ENCODE measurements at places on chromosomes 12 and 14.

DNA sequence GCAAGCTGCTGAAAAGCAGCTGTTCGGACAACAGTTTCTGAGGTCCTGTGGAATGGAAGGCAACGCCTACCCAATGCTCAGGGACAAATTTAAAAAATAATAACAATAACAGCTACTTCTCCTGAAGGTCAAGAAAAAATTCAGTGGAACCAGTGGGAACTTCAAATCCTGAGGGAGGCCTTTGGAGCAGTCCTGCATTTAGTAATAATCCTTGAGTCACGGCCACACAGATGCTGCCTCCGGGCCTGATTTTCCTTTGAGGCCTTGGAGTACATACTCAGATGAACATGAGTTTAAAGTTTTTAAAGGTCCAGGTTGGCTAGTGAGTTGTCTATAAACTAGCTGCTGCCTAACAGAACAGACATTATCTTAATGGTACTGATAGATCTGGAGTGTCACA lies 268.0 kb downstream of the MSRB3 start:
- no peak for DNase-seq

DNA sequence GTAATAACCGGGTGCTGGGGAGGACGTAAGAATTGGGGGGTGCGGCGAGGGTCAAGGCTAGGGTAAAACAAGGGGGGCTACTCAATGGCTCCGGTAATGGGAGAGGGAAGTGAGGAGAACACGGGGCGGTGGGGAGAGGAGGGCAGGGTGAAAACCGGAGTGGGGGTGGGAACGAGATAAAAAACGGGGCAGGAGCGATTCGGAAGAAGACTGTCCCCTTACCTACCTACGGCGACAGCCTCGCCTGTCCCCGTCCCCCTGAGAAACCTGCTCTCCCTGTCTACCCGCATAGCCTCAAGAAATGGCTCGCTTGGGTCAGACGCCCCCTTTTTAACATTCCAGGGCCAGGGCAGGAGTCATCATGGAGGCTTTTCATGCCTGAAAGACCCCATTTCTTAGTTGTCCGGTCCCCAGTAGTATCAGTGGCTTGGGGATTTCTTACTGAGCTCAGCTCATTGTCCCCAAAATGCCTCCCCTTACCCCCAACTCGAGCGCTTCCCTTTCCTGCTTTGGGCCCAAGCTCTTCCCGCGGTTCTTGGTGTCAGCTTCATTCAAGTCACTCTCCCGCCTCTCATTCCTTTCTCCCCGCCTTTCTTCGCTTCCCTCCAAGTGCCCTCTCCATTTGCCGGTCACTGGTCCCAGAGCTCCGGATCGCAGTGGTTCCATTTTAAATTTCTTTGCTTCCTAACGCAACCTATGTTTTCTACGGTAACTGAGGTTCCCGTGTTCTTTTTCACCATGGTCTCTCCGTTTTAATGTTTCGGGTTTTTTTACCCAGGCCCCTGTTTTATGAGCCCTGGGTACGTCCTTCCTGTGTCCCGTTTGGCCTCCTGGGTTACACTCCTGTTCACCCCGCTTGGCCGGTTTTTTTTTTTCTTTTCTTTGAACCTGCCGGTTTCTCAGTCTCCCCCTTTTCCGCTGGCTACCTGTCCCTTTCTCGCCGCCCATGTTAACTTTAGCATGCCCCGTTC lies 1.2 kb upstream of the WSB2 start:
- DNase-seq, result no peak

DNA sequence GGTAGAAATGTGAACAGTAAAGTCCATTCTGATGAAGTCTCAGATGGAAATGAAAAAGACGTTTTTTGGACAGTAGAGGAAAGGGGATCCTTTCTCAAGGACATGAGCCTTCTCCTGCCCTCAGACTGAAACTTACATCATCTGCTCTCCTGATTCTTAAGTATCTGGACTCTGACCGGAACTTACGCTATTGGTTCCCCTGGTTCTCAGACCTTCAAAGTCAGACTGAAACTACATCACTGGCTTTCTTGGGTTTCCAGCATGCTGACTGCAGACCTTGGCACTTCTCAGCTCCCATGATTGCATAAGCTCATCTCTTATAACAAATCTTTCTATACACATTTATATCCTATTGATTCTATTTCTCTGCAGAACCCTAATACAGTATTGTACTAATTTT lies 291.0 kb downstream of the SNAPC1 start:
- DNase-seq, result no peak

DNA sequence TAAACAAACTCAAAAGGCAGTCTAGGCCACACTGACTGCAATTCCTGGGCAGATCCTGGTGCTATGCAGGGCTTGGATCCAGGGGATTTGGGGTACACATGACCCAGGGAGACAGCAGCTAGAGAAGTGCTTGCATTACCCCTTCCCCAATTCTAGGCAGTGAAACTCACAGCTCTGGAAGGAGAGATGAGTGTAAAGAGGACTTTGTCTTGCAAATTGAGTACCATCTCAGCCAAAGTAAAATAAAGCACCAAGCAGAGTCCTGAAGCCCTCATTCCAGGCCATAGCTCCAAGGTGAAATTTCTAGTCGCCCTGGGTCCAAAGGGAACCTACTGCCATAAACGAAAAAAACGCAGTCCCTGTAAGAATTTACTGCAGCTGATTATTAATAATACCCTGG lies 644.9 kb upstream of the FLRT2 start:
- DNase-seq, result no peak

DNA sequence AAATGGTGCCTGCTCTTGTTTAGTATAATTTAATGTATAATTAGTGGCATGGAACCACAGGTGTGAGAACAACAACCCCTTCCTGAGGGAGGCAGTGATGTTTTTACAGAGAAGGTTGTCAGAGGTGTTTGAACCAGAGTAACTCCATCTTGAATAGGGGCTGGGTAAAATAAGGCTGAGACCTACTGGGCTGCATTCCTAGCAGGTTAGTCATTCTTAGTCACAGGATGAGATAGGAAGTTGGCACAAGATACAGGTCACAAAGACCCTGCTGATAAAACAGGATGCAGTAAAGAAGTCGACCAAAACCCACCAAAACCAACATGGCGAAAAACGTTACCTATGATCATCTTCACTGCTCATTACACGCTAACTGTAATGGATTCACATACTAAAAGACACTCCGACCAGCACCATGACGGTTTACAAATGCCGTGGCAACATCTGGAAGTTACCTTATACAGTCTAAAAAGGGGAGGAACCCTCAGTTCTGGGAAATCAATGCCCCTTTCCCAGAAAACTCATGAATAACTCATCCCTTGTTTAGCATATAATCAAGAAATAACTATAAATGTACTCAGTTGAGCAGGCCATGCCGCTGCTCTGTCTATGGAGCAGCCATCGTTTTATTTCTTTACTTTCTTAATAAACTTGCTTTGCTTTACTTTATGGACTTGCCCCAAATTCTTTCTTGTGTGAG lies 47.8 kb upstream of the LTA4H start:
- no peak for DNase-seq
